LHCN-M2 (cell line): ENCODE measurements at places on chromosomes 5 and 9. TPM values are rescaled to one million over a fixed set of nuclear protein-coding genes. Genes with fewer than 3 reads are reported as not detected.

GRCh38 chr5:149757956-149758355, 27.8 kb downstream of the PPARGC1B start:
- DNase-seq, result no peak

DNA sequence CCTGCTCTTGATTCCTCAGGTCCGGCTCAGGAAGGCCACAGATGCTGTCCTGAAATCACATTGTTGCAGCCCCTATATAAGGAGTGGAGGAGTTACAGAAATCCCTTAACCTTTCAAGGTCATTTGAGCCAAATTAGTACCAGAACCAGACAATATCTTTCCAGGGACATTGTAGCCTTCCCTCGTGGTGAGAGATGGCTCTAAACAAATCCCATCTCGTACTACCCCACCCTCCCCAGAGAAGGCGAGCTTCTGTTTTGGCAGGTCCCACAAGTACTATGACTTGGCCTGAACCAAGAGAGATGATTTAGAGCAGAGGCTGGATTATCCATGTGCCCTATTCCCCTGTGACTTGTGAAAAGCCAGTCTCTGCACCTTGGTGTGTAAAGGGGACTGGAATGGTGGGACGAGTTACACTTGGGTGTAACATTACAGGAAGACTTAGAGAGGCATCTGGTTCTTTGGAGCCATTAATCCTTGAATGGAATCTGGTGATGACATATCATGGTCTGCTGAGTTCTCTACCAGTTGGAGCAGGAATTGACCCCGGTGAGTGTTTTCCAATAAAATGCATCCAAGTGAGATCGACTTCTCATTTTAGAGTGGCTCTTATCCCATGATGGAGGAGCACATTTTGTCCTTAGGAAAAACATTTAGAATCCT, at the start of gene FAM240B:
Gene FAM240B (minus strand): TSS at position 51 of the 663 bp plus-strand sequence. CDS start 16,134 bp downstream, outside the sequence.
- no peak for DNase-seq

GRCh38 chr9:96236854-96237550, 65.0 kb downstream of the HSD17B3 start:
- no peak for DNase-seq

Gene RASEF
- total RNA-seq, result not detected in 2 replicates

- peak; percentile 42 for DNase-seq
Measured at GRCh38 chr5:74241751-74242140, 398.8 kb downstream of the ENC1 start.

DNA sequence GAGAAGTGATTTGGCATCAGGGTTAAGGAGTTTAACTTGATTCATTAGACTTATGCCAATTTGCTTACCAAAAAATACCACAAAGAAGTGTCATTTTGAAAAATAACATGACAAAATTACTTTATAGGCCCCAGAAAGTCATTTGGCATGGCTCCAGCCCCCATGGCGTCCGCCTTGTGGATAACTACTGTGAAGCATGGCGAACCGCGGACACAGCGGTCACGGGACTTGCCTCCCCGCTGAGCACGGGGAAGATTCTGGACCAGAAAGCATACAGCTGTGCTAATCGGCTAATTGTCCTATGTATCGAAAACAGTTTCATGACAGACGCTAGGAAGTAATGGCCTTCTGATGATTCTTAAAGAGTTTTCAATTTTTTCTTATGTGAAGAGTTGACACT, 35.4 kb upstream of the TGFBR1 start:
- DNase-seq, result no peak

DNA sequence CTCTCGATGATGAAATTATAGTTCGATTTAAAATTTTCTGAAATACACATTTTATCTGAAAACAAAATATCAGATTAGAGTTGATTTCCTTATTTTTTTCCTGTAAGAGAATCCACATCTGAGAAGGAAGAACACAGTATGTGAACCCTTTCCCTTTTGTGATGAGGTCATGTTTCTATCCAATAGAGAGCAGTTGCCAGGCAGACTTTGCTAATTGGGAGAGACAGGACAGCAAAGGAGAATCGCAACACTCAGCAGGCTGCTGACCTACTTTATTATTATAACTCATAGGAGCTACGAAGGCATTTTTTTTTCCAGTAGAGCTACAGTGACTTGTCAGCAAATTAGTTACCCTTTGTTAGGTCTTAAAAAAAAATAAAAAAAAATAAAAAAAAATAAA, 242.1 kb downstream of the HCN1 start:
- DNase-seq, result peak; percentile 2

Gene PDZD2
- total RNA-seq, result not detected in 2 replicates

DNA sequence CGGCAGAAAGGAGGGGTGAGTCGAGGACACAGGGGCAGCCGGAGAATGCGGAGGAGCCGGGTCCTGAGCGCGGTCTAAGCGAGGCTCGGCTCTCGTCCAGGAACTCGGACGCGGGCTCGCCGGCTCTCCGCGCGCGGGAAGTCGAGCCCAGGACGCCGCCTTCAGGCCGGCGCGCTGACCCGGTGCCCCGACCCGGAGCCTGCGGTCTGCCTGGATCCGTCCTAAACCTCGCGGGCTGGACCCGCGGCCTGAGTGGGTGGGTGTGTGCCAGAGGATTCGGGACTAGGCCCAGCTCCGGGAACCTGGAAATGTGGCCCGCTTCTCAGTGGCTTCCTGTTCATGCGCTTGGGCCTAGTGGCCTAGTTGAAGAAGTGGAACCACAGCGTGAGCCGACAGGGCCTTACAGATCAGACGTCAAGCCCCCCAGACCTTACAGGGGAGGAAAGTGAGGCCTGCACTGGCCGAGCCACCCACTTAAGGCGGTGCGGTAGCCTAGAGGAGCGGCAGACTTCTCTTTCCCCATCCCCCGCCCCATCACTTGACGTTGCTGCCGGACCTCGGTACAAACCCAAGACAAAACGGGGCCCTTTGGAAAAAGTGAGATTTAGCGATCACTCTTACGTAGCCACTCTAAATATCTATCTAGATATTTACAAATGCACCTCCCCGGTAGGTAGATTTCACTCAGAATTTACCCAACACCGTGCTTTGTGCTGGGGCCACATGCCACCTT, 1.2 kb downstream of the CDKN2B-AS1 start:
- peak; percentile 56 for DNase-seq

Gene CD14
- 0.96 and 1.1 TPM in 2 replicates for total RNA-seq

GRCh38 chr5:149452665-149453617, 73.8 kb upstream of the IL17B start:
- DNase-seq, result peak; percentile 95

Gene DRD1
- total RNA-seq, result not detected in 2 replicates

DNA sequence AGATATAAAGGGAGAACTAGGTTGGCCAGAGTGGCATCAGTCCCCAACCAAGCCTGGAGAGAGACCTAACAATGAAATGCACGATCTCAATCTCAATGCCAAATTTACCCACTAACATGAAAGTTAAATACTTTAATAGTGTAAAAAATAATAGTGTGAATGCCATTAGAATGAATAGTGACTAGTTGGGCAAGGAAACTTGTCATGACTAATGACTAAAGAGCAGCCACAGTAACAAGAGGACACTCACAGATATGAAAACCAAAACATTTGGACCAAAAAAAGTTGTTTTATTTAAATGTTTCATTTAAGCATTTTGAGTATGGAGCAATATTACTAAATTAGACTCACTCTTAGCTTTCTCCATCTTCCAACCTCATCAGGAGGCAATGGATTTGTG, 1853.8 kb downstream of the EFNA5 start:
- peak; percentile 13 for DNase-seq

DNA sequence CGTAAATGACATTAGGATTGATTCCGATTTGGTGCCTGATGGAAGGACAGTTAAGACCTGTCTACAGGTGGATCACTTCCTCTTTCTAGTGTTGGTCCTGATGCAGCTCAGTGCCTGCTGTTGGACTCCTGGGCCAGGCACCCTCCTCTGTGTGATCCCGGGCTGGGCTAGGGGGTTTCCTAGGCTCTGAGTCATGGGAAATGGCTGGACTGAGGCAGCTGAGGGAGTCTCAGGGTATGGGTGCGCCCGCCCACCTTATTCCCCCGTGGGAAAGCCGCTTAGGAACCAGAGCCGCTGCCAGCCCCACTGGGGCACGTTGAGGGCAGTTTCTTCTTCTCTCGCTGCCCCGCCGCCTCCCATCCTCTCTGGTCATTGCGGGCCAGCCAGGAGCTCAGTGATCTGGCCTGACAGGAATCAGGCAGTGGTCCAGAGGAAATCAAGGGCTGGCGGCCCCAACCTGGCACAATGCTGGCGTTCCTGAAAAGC, 12.9 kb downstream of the TCF7 start:
- DNase-seq, result no peak

DNA sequence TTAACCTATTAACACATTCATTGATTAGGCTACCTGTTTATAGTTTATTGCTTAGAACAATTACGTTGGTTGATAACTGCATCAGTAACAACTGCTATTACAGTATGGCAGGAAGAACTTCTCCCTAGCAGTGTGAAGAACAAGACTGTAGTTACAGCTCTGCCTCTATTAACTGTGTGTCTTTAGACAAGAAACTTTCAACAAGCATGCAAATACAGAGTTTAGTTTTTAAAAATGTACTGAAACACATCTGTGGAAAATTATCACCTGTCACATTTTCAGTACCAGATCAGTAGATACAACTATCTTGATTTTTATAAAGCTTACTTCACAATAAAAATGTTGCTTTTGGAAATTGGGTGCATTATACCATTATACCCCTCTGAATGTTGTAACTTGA, 22.2 kb downstream of the ELL2 start:
- DNase-seq, result no peak

Gene NSUN2
- 58.1 and 61.3 TPM in 2 replicates for total RNA-seq

DNA sequence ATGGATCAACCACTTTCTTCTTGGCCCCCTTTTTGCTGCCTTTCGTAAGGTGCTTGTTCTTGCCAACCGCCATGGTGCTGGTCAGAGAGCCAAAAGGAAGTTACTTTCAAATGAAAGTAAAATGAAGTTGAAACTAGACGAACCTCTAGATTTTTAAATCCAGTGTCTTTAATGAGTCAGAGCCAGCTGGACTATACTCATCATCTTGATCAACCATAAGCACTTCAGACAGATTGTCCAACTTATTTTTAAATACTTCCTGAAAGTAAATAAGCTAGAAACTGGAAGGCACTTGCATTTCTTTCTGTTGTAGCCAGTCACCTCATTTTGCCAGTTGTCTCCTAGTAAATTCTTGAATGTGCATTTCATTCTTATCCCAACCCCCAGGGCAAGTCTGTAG, 48.9 kb downstream of the JMY start:
- DNase-seq, result peak; percentile 43

- no peak for DNase-seq
Measured at GRCh38 chr5:1108865-1109174, 3.0 kb downstream of the SLC12A7 start.

GRCh38 chr5:51657340-51658240, 274.3 kb downstream of the ISL1 start:
- no peak for DNase-seq

- DNase-seq, result no peak
Measured at GRCh38 chr9:84368601-84369000, 28.0 kb upstream of the SLC28A3 start.

DNA sequence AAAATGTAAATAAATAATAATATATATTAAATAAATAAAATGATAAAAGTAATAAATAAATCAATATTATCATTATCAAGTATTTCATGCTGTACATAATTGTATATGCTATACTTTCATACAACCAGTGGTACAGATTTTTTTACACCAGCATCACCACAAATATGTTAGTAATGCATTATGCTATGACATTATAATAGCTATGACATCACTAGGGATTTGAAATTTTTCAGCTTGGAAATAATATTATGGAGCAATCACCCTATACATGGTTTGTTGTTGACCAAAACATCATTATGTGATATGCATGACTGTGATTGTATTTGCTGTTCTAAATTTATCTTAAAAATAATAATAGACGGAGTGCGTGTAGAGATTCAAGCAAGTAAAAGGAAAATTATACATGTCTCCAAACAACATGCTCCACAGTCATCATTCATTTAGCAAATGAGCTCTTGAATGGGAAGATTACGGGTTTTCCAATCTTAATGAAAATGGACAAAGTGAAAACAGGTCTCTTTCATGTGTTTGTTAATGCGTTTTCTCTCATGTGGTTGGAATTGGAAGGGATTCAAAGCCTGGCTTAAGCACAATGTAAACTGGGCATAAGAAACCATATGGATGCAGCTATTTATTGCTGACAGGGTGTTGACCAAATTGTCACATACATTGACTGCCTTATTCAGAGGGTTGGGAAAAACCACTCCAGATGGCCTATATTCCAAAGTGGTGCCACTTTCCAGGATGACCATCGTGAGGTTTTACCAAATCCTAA, 643.0 kb upstream of the RGMB start:
- DNase-seq, result no peak

Gene GABRA1
- not detected in 2 replicates for total RNA-seq

- no peak for DNase-seq
Measured at GRCh38 chr5:136638084-136638483, 272.7 kb upstream of the TRPC7 start.

GRCh38 chr5:108730617-108731340, 16.9 kb upstream of the FER start:
- no peak for DNase-seq

DNA sequence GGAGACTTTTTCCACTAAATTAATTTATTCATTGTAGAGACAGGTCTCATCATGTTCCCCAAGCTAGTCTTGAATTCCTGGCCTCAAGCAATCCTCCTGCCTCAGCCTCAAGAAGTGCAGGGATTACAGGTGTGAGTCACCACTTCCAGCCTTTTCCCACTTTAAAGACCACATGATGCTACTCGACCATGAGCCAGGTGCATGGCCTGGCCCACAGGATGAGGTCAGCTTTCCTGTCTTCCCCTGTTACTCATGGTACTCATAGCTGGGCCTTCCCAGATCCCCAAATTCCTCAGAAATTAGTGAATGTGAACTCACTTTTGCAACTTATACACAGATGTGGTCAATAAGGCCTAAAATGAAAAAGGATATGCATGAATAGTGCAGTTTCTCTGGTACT, 395.9 kb downstream of the SEMA5A start:
- DNase-seq, result peak; percentile 89

DNA sequence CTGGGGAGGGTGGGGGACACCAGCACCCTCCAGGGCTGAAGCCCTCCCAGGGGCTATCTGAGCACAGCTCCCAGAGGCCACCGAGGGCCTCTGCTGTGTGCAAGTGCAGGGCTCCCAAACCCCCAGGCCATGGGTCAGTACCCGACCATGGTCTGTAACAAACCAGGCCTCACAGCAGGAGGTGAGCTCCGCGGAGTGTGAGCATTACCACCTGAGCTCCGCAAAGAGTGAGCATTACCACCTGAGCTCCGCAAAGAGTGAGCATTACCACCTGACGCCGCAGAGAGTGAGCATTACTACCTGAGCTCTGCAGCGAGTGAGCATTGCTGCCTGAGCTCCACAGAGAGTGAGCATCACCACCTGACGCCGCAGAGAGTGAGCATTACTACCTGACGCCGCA, 152.9 kb upstream of the IRX2 start:
- no peak for DNase-seq

DNA sequence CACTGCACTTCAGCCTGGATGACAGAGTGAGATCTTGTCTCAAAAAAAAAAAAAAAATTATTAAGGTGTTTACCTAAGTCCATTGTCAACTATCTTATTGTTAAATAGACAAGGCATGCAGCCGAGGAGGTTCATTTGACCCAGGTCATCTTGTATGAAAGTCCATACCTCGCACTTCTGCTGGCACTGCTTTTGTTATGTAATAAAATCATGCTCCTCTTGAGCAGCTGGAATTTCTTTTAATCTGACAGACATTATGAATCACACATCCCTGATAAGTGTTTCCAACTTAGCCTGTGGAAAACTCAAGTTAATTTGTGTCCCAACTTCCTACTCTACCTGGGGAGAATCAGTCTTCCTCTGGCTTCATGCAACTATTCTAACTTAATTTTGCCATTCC, 315.6 kb upstream of the KLF4 start:
- DNase-seq, result peak; percentile 22

Gene APBA1
- 3.1 TPM in 2 replicates for total RNA-seq

- peak; percentile 39 for DNase-seq
Measured at GRCh38 chr9:91734371-91734981, 215.6 kb downstream of the ROR2 start.
